ENCODE measurements at places on chromosomes 3 and 15.

GRCh38 chr3:65381496-65382010 lies 657.2 kb downstream of the MAGI1 start:
- no peak for DNase-seq

- DNase-seq, result no peak
These were observed 85.9 kb upstream of the IL12A start for GRCh38 chr3:159902546-159903314.

GRCh38 chr3:9398700-9399336 lies 1.4 kb downstream of the SETD5 start:
- DNase-seq, result no peak

DNA sequence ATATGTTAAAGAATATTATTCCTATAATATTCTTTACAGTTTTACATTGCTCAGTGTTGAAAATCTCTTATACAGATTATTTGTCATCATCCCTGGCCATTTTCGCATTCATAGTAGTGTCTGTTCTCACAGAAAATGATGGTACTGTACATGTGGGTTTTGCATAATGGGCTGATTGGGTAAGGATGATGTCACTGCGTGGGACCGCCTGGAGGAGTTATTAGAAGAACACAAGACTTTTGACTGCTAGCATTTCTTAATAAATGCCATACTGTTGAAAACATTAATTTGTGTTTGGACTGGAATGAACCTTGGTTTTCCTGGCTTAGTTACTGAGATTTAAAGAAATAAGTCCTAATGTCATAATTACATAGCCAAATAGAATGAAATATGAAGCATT lies 20.3 kb downstream of the LRCH3 start:
- no peak for DNase-seq

DNA sequence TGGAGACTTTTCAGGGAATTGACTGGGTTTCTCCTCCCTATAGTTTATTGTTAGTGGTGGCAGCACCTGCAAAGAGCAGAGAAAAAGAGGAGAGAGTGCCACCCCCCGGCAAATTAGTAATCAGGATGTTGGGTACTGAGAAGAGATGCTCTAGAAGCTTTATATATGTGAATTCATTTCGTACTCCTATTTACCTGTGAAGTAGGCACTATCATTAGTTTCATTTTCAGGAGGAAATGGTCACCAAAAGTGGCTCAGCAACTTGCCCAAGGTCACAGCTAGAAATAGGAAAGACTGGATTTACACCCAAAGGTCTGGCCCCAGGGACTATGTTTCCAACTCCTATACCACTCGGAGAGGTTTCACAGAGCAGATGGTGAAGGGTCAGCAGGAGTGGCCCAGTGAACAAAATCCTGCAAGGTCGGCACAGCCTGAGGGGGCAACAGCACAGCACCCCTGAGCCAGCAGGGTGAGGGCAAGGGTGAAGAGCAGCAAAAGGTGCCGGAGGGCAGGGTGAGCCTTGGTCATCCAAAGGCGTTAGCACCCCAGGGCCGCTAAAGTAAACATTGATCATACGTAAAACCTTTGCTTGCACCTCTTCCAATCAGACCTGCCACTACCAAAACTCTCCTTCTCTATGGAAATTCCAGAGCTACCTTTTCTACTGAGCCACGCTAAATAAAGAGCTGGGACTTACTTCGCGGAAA lies 23.6 kb downstream of the VGLL4 start:
- no peak for DNase-seq

DNA sequence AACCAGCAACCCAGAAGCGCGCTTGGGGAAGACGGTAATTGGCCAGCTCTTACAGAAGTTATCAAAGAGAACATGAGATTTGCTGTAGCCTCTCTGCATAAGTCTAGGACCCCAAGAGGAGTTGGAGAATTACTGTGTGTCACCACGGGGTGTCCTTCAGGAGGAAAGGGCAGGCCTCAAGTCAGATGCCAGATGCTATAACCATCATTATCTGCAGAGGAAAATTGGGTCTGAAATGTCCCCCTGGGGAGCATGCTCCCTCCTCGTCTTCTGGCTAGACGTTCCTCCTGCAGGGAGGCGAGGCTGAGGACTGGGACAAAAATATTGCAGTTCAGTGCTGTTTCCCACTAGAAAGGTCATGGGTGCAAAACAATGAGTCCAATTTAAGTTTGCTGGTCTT lies 380.5 kb upstream of the CFAP20DC start:
- DNase-seq, result no peak

GRCh38 chr15:70505411-70505919 lies 257.9 kb downstream of the UACA start:
- DNase-seq, result no peak

DNA sequence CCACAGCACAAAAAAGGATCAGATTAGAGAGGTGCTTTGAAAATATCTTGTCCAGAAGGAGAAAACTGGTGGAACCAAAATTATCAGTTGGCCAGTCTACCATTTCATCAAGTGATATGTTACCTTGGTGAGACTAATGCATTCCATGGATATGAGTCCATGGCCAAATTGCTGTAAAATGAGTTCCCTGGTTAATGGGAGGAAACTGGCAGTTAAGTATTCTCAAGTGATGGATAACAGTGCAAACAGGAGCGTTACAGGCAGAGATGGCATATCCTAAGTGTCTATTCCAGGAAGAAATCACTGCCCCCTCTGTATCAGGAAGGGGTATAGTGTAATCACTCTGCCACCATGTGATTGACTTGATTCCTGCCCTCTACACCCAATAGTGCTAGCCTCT lies 34.0 kb downstream of the MYRIP start:
- no peak for DNase-seq

GRCh38 chr3:65439641-65440284 lies 599.0 kb downstream of the MAGI1 start:
- no peak for DNase-seq

- no peak for DNase-seq
These were observed 135.4 kb downstream of the UACA start for GRCh38 chr15:70627734-70628548.

DNA sequence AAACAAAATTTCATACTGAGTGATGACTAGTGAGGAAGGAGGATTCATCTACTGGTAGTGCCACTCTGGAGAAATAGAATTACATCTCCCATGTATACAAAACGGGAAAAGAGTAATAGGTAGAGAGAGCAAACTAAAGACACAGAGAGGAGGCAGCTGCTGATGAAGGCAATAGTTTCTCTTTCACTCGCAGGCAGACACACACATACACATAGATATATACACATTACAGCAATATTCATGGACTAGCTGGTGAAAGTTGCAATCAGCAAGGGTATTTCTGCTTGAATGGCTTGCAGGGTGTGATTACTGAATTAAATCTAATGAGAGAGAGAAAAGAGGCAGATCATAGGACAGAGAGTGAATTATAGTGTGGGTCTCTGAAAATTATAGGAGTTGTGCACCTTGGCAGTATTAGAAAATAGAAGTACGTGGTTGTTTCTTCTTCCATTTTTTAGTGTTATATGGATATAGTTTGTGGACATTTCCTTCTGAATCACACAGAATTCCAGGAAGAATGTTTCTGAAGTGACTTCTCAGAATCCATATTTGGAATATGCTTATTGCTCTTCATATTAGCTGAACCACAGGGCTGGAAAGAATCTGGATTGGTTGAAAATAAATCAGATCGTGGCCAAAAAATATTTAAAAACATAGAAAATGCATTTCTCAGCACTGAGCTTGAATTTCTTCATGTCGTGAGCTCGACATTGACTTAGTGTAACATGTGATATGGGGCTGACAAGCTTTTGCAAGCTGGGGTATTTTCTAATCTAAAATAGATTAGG lies 991.2 kb downstream of the TUSC7 start:
- no peak for DNase-seq

DNA sequence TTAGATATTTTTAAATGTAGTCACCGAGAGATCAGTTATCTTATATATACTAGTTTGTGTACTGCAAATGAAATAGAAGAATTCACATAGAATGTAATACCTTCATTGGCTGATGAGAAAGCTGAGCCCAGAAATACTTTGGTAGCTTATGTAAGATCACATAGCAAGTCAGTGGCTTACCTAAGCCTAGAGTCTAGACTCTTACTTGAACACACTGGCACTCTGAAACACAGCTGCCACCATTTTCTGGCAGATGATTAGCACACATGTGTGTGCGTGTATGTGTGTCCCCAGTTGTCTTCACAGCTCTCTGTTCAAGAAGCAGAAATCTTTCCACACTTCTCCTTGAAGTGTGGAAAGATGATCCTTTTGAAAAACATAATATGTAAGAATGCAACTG lies 124.3 kb downstream of the NEO1 start:
- no peak for DNase-seq

DNA sequence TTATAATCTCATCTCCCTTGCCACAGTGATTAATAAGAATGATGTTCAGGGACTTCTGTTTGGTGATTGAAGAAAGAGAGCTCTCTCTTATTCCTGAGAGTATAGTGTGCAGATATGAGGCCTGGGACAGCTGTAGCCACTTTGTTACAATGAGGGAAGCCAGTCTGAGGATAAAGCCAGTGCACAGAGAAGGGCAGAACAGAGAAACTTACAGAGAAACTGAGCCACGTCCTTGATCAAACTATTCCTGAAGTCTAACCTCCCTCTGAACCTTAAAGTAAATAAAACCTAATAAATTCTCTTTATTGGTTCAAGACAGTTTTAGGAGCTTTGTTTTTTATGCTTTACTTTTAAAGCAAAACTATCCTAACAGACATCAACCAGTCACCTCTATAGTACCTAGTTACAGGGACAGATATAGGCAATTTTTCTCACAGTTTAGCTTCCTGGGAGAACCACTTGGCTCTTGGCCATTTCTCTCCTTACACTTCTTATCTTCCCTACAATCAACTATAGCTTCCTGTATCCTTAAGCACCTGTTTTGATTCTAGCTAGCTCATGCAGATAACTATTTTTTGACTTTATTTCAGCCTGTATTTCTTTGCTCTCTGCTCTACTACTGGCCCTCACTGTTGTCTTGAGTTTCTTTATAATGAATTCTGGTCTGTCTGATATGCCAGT lies 284.4 kb downstream of the SHQ1 start:
- DNase-seq, result no peak

- no peak for DNase-seq
These were observed 2.3 kb downstream of the POPDC2 start for GRCh38 chr3:119657887-119658702.

- no peak for DNase-seq
These were observed 9.4 kb downstream of the RPLP1 start for GRCh38 chr15:69462030-69462492.

DNA sequence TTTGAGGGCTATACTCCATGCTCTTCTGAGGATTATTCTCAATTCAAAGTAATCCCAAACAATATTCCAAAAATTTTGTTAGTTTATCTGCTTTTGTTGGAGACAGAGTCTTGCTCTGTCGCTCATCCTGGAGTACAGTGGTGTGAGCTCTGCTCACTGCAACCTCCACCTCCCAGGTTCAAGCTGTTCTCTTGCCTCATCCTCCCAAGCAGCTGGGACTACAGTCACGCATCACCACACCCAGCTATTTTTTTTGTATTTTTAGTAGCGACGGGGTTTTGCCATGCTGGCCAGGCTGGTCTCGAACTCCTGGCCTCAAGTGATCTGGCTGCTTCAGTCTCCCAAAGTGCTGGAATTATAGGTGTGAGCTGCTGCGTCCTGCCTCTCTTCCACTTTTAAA lies 39.1 kb downstream of the MEF2A start:
- DNase-seq, result no peak

DNA sequence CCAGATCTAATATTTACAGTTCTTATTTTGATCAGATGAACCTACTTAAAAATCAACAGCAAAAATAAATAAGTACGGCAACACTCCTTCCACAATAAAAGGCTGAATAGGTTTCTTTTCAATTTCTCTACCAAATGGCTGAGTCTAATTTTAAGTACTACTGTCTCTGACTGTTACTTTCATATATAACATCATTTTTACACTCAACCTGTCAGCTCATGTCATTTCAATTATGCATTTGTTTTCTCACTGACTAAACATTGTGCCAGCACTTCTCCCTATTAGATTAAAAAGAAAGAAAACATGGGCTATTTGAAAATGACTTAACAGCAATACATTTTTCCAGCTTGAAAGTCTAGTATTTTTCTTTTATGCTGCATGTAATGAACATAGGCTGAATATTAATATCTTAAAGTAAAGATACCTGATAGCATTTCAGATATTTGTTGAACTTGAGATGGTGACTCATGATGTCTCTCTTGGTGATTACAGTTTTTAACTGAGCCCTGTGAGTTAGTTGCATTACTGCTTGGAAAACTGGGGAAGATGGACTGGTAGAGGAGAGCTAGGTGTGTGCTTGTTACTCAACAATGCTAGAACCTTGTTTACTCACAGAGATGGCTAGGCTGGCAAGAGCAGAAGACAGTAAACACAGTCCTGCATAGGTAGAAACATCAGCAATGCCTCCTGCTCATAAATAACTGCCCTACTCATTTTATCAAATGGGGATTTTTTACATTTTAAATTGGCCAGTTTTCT lies 73.9 kb downstream of the PEX5L start:
- no peak for DNase-seq

DNA sequence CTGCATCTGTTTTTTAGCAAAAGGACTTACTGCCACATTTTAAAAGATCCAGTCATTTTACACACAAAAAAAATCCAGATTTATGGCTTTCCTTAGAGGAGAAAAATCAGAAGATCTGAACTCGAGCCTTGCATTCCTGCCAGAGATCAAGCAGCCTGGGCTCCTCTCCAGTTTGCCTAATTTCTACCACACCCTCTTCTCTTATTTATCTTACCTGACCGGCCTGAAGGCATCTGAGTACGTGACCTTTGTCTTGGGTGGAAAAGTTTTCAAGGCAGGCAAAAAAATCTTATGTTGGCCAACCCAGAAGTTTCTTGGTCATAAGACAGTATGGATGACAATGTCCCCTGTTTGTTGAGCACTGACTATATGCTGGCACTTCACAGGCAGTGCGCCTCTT lies 60.3 kb downstream of the CHRD start:
- DNase-seq, result no peak

- DNase-seq, result no peak
These were observed 91.4 kb upstream of the POU1F1 start for GRCh38 chr3:87367736-87368135.

- no peak for DNase-seq
These were observed 292.2 kb downstream of the NEK10 start for GRCh38 chr3:27076815-27077630.

DNA sequence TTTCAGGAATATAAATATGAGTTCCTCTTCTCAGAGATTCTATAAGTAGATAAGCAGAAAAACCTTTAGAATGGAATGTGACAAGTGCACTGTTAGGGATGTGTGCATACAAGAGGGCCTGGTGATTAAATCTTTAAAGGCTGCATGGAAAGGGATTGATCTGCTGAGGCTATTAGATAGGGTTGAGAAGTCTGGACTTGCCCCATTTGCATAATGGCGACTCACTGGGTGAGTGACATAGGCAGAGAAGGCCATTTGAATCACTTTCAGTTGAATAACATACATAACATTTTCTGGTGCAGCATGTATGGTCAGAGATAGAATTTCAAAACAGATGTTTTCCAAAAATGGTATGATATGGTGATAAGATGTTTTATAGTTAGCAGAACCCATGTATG lies 156.9 kb downstream of the ZNF621 start:
- DNase-seq, result no peak

GRCh38 chr3:99817047-99817436 lies 620 bp upstream of the CMSS1 start:
- no peak for DNase-seq

Measured in mesothelial cell of epicardium (in vitro differentiated cells).